ENCODE measurements at places on chromosomes 12 and 14.

DNA sequence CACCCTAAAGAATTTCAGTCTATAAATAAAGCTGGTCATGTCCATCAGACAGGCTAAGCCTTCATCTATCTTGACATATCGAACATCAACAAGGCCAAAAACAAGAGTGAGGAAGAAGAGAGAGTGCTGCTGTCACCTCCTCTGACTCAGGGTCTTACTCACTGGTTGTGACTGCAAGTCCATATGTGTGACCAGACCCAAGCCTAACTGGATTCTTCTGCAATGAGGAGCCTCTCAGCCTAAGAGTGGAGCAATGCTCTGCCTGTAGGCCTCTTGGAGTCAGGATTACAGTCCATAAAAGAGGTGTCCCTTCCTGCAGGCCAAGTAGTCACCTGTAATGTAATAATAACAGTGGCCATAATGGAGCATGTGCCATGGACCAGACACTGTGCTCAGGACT, 121.2 kb upstream of the SLC35F4 start:
- peak; percentile 25 for DNase-seq

DNA sequence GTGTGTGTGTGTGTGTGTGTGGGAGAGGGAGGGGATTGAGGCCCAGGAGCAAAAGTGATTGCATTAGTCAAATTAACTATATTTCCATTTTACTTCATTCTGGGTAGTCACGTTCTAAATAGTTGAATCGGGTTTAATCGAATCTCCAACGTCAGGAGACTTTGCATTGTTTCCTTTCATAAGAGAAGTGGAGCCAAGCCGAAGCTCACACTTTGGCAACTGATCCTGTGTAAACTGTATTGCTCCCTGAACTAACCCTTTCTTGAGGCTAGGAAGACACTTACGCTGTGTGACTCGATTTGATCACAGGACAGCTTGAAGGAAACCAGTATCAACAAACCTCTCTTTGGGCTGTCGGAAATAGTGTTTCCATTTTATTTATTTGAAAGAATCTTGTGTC, 363.4 kb upstream of the ATP2B1 start:
- no peak for DNase-seq

DNA sequence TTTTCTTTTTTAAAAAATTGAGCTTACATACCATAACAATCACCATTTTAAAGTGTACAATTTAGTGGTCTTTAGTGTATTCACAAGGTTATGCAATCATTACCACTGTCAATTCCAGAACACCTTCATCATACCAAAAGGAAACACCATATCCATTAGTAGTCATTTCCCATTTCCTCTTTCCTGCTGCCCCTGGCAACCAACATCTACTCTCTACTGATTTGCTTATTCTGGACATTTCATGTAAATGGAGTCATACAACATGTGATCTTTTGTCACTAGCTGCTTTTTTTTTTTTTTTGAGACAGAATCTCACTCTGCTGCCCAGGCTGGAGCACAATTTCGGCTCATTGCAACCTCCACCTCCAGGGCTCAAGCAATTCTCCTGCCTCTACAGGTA, 66.8 kb upstream of the CFL2 start:
- peak; percentile 91 for DNase-seq

DNA sequence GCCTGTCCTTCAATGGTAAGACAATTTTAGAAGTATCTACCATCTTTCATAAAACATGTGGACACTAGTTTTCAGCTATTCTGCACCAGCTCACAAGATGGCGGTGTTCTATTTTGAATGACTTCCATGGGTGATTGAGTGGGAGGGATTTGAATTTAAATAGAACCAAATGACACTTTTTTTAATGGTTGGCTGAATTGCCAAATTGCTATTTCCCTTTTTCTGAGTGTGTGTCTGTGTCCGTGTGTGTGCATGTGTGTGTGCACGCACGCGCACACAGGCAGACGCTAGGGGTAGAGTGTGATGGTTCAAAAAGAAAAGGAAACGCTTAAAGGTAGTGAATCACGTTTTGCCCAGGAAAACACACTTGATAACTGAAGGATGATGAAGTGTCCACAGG, 362.6 kb downstream of the DAD1 start:
- DNase-seq: peak; percentile 54

DNA sequence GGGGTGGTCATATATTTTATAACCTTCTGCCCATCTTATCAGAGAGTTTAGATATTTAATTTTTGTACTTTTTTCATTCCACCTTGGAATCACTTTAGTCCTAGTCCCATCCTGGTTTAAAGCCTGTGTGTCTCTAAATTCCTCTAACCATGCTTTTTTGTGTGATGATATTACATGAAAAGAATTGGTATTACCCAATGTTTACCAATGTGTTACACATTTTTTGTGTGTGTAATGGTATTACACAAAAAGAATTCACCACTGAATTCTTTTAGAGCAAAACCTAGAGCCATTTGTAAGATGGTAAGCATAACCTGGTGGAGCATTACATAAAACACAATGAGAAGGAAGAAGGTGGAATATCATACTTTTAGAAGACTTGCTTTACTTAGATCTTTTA, 77.5 kb downstream of the FAR2 start:
- no peak for DNase-seq

- peak; percentile 78 for DNase-seq
Observed at GRCh38 chr12:7994731-7995205, 37.7 kb upstream of the FOXJ2 start.

DNA sequence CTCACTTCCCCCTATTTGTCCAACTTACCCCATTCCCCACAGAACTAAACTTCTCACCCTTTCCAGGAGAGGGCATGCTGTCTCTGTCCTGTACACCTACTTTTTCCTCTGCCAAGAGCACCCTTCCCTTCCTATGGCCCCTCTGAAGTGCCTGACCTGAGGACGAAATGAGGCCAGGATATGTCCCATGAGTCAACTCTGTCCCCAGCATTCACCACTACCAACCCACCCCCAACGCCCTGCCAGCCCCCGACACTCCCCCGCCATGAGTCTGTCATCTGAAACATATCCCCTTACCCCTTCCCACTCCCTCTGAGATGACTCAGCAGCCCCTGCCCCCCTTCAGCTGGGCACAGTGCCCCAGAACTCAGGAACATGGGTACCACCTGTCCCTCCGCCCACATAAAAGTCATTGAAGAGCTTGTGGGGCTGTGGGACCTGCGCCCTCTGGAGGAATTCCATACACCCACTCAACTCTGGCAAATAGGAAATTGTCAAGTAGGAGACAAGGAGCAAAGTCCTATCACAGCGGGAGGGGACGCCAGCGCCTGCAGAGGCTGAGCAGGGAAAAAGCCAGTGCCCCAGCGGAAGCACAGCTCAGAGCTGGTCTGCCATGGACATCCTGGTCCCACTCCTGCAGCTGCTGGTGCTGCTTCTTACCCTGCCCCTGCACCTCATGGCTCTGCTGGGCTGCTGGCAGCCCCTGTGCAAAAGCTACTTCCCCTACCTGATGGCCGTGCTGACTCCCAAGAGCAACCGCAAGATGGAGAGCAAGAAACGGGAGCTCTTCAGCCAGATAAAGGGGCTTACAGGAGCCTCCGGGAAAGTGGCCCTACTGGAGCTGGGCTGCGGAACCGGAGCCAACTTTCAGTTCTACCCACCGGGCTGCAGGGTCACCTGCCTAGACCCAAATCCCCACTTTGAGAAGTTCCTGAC, 26.3 kb downstream of the ITGA7 start:
- peak; percentile 46 for DNase-seq

- peak; percentile 73 for DNase-seq
Observed at GRCh38 chr12:32312049-32312670, 87.2 kb upstream of the FGD4 start.

DNA sequence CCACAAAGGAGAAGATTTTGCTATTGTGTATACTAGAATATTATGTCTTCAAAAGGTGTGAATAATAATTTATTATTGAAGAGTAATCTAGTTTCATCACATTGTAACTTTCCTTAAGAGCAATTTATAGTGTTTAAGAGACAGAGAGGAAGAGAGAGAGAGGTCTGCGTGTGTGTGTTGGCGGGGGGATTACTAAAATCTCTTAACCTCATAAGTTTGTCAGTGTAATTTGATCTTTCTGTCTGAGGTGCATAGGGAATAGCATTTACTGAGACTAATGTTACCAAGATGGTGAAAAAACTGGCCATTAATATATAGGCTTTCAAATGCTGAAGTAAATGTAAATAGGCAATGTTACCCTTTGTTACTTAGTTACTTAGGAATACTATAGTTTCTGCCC, 48.2 kb upstream of the BTG1 start:
- DNase-seq: no peak

GRCh38 chr12:98701166-98701565, 56.1 kb downstream of the APAF1 start:
- no peak for DNase-seq

DNA sequence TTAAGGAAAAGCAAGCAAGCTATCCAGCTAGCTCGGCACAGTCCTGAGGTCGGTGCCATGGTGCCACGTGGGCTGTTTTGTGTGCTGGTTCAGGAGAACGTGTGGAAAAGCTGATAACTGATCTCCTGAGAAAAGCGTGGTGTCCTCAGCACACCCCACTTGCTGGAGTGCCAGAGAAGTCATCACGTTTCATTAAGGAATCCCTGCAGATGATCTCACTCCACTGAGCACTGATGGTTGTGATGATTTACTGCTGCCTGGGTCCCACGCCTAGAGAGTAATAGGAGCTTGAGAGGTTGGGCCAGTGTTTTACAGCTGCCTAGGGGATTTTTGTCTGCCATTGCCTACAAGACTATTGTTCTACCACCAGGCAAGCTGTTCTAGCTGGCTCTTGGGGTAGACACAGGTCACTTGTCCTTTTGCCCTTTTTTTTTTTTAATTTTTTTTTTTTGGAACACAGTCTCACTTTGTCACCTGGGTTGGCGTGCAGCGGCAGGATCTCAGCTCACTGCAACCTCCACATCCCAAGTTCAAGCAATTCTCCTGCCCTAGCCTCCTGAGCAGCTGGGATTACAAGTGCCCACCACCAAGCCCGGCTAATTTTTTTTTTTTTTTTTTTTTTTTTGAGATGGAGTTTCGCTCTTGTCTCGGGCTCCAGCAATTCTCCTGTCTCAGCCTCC, 42.3 kb upstream of the EVL start:
- peak; percentile 27 for DNase-seq

DNA sequence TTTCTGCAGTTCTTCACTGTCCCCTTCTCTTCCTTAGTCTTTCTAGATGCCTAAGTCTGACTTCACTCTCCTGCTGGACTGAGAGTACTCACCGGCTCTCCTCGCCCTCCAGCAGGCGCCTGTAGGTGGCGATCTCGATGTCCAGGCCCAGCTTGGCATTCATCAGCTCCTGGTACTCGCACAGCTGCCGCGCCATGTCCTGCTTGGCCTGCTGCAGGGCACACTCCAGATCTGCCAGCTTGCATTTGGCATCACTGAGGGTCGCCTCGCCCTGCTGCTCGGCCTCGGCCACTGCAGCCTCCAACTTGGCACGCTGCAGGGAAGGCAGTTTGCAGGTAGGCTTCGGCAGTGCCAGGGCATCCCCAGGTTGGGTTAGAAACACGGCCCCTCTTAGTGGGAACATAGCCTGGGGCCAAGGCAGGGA, 5.2 kb downstream of the KRT84 start:
- DNase-seq: peak; percentile 64

DNA sequence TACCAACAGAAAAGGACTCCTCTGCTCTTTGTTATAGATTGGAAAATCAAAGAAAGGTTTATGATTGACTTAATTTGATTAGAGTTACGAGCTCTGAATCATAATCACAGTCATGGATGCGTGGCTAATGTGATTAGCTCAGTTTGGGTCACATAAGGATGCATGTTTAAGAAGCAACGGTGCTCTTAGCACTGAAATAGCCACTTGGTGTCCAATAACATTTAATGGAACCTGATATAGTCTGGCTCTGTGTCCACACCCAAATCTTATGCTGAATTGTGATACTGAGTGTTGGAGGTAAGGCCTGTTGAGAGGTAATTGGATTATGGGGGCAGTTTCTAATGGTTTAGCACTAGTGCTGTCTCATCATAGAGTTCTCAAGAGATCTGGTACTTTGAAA, 501.6 kb downstream of the SLC6A15 start:
- DNase-seq: no peak

DNA sequence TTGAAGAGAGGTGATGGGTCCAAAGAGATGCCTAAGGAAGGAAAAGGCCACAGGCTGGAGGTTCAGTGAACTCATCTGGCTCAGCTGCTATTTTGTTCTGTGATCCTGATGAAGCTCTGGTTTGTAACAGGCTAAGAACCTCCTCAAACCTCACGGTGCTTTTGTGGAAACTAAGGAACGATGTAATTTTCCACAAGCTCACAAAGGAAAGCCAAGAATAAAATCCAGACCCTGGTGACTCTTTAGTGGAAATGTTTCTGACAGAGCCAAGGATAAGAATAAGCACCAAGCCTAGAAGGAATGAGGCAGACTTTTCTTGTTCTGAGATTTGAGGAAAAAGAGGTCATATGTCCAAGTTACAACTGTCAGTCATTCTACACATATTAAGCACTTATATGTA, 93.6 kb downstream of the SLC24A4 start:
- no peak for DNase-seq

- DNase-seq: no peak
Observed at GRCh38 chr14:93464271-93464670, 33.5 kb downstream of the UNC79 start.

GRCh38 chr14:21083565-21084325, 13.6 kb downstream of the ARHGEF40 start:
- no peak for DNase-seq

DNA sequence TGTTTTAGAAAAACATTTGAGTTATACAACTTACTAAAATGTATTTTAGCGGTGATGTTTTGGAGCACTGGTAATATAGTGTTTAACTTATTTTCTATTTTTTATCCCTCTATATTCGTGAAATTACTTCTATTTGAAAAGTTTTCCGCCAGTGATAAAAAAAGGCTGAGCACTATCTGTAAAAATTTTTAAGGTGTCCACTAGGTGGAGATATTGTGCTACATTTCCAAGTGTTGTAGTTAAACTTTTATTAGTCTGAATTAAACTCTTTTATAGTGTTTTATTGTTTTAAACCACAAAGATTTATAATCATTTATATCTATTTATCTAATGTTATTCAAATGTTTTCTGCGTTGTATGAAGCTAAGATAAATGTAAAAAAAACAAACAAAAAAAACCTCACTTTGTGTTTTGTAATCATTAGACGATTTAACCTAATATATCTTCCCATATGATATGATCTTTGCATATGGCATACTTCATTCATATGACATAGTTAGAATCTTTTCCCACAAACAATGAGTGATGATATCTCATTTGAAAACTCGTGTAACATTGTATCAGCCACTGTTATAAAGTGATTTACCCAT, 11.8 kb downstream of the ALG10B start:
- DNase-seq: peak; percentile 48

DNA sequence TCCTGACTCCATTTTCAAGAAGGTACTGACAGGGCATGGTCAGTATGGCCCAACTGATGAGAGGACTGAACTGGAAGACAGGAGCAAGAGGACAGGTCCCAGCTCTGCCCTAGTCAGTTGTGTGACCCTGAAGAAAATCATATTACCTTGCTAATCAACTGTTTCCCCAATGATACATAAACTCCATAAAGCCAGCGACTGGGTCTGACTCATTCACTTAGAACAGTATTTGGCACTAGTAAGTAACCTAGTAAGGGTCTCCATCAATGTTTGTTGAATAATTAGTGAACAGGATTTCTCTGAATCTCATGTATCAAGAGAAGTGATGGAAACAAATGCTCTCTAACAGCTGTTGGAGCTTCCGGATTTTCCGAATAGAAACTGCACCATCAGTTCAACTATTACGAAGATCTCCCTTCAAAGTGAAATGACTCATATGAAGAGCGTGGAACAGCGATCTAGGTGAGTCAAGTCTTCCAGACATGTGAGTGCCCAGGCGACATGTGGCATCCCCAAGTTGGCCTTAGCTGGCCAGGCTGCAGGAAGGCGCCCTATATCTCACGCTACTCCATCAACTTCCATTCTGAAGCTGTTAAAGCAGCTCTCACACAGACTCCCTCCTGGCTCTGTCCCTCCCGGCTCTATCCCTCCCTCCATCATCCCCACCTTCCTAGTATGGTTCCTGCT, 94.5 kb downstream of the TTC7B start:
- peak; percentile 56 for DNase-seq
